ENCODE measurements at places on chromosomes 4 and X.

DNA sequence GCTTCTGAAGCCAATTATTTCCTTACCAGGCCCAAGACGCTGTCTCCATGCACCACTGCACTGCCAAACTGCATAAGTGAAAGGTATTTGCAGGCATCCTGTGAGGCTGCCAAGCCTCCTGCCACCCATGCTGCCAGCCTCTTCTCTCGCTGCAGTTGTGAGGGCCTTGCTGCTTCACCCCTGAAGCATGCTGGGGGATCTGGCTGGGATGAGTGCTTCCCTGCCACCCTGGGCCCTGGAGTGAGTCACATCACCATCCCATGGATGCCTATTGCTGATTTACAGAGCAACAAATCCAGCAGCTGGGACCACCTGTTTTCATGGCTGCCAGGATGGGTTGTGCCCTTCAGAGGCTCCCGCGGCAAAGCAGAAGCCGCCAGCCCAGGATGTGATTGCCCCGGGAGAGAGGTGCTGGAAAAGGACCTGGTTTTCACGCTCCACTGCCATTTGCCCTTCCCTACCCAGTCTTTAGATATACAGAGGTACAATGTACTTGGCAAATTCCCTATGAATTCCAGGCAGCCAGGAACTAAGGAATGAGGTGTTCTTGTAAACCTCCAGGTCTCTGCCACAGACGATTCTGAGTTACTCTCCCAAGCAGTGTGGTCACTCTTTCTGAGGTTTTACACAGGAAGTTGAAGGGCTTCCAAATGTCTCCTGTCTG, 41.5 kb upstream of the PTCHD1 start:
- no peak for DNase-seq

GRCh38 chrX:117992192-117992723, 124.4 kb downstream of the KLHL13 start:
- no peak for DNase-seq

DNA sequence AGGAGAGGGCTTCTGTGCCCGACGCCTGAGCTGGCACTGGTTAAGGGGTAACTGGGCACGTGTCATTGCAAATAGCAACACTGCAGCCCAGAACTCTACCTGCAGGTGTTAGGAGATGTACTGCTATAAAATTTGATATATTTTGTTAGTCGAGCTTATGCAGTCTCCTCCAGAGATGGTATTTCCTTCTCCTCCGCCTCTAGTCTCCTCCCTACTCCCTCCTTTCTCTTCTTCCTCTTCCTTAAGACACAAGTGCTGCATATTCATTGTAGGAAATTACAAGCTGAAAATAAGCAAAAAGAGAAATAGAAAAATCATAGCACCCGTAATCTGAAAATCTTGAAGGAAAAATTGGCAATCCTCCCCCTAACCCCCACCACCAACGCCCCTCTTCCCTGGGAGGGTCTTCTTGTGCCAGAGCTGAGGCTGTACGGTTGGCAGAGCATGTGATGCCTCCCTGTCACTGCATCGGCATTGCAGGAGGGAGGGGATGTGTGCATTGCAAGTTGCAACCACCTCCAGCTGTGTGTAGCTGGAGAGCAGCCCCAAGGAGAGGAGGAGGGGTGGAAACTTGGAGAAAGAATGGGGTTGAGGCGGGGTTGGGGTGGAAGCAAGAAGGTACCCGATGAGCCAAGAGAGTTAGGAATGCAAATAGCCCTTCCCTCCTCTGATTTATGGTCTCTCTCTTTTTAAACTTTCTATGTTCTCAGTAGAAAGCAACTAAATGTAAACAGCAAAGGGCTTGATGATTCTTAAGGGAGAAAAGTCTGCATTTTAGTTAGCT, 48.3 kb upstream of the MND1 start:
- no peak for DNase-seq

DNA sequence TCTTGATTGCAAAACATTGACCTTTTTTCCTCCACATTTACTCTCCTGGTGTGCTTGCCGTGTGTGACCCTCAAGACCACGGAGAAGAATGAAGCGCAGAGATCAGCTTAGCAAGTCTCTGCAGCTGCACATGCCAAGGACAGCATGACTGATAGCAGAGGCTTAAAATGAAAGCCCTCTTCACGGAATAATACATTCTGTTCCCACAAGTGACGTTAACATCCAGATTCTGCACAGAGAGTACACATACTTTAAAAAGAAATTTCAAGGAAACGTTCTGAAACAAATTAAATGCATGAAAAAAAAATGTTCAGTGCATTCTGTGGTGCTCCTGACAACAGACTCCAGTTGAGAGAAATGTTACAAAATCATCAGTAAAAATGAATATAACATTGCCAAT, 60.9 kb downstream of the SLC7A11 start:
- DNase-seq: no peak

GRCh38 chr4:184664445-184665210, 15.1 kb downstream of the PRIMPOL start:
- DNase-seq: no peak

DNA sequence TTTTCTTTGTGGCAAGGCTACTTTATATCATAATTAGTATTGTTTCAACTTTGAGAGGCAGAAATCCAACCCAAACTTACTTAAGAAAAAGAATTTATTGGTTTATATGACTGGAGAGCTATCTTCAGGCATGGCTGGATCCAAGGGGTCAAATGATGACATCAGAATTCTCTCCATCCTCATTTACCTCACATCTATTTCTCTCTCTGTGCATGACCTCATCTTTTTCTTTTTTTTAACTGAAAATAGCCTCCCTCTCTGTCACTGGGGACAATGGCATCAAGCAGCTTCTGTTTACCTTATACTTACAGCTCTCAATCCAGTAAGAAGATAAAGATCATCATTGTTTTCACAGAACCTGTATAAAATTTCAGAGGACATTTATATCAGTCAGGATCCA, 12.0 kb upstream of the EXOC1L start:
- DNase-seq: no peak
